GM12864 (cell line): ENCODE measurements at places on chromosomes 5 and 9.

- no peak for DNase-seq
Observed at GRCh38 chr5:180334751-180335613, 18.2 kb downstream of the GFPT2 start.

- DNase-seq = no peak
Observed at GRCh38 chr5:115894342-115894741, 52.6 kb downstream of the AP3S1 start.

DNA sequence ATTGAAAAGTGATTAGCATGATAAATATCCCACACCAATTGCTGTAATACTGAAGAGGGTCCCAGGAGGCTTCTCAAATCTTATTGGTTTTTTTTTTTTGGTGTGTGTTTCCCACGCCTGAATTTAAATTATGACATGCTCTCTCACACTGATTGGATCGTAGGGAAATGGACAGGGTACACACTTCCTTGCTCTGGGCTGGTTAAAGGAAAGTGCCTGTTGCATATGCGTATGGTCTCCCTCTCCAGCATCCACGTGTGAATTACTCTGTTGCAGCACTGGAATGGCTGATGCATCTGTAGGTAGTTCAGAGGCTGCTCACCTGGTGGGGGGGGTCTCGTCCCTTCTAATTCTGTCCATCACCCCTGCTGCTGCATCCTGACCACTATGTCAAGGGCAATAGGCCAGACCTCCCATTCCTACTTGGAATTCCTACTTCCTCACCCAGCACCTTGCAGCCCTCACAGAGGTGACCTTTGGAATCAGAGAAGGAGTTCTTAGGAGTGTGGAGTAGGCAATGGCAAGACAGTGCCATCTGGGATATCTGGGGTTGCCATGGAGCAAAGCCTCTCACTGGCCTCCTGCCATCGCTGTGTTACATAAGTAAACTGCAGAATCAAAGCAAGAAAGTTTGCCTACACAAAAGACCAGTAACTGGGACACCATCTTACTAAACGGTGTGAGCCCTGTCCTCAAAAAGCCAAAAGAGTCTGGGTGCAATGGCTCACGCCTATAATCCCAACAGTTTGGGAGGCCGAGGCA is 71.4 kb upstream of the FBXW11 start:
- no peak for DNase-seq

GRCh38 chr5:142660196-142660595 is 25.7 kb downstream of the FGF1 start:
- no peak for DNase-seq

- DNase-seq = no peak
Observed at GRCh38 chr5:107404595-107405374, 266.0 kb downstream of the EFNA5 start.

- DNase-seq = no peak
Observed at GRCh38 chr9:68905129-68905528, 108.8 kb downstream of the PRKACG start.

DNA sequence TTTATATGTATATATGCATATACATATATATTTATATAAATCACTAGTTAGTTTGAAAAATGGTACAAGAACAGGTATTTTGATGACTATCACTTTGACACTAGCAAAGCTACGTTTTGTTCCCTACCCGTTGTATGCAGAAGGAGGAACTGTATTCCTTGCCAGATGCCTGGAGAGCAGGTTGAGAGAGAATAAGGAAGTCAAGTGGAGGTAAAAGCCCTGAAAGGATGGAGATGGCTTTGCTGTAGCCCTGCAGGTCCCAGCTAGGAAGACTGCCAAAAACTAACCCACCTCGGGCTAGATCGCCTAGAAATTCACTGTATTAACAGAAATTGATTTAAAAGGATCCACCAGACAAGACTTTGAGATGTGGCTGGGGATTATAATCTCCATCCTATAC is 229.3 kb downstream of the RFX3 start:
- DNase-seq = no peak

DNA sequence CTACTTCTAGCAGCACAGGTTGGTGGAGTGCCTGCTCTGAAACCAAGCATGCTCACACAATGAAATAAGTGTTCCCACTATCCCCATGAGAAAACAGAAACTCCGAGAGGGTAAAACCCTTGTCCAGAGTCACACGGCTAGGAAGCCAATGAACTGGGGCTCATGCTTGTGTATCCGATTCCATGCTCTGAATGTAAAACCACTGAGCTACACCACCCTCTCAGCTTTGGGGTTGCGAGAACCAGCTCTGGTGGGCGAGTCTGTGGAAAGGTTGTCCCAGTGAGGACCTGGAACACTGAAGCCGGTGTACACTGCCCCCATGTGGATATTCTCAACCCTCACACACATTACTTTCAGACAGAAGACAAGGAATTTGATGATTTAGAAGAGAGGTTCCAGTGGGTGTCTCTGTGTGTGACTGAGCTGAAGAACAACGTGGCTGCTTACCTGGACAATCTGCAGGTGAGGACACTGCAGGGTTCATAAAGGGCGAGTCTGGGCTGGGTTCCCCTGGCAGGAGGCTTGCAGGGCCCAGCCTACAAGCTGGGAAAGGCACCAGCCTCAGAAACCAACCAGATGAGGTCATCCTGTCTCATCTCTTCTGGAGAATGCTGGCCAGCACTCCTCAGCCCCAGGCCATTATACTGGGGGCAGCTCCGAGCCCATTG is 37.4 kb downstream of the ARHGEF37 start:
- DNase-seq = peak; percentile 50

GRCh38 chr9:32681751-32682150 is 46.3 kb upstream of the TAF1L start:
- no peak for DNase-seq

GRCh38 chr9:22457448-22457847 is 10.8 kb downstream of the DMRTA1 start:
- no peak for DNase-seq

GRCh38 chr5:151274666-151275065 is 21.7 kb downstream of the GM2A start:
- DNase-seq = no peak

DNA sequence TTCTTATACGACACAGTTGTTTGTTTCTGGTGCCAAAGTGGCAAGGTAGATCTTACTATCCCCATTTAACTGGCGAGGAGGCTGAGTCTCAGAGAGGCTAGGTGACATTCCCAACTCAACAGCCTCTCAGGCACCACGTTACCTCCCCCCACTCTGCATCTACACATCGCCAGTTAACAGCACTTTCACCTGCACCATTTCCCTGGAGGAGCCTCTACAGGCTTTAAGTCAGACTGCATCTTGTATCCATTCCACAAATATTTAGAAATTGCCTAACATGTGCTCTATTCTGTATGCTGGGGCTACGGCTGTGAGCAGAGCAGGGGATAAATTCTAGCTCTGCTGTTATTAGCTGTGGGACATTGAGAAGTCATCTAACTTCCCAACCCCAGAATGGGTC is 168.6 kb downstream of the INSYN2B start:
- DNase-seq = no peak

DNA sequence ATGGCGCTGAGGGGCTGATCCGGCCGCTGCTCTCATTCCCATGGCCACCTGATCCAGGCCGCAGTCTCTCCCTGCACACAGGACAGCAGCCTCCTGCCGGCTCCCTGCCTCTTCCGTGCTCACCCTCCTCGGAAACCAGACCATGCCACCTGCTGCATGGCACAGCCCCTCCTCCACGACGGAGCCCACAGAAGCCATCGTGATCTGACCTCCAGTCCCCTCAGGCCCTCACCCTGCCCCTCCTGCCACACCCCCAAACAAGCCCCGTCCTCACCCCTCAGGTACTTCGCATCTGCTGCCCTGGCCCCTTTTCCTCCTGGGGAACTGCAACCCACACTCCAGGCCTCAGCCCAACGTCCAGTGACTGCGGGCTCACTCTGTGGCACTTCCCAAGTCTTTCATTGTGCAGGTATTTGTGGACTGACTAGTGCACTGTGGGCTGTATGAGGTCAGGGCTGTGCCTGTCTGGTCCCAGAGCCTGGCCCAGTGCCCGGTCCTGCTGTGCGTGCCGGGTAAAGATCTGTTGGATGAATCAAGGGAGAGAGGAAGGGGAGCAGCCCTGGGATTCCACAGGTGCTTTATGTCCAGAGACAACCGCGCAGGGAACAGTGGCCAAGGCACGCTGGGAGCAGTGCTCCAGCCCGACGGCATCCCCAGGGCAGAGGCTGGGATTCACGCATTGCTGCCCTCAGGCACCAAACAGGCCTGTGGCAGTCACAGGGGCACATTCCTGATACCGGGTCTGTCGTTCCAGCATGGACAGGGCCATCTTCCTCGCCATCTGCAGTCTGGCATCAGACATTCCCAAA is 86.1 kb downstream of the ADAMTS2 start:
- no peak for DNase-seq

DNA sequence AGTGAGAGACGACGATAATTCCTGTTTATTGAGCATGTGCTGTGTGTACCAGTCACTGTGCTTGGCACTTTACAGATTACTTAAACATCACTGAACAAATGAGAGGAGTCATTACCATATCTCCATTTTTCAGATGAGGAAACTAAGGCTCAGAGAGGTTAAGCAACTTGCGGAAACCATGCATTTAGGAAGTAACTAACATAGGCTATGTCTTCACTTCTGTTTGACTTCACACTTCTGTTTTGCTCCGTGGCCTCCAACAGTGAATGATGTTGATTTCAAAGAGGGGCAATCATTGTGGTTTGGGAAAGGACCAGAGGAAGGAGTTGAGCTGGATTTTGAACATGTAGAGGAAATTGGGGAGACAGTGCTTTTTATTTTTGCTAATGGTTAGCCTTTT is 16.7 kb downstream of the GCNT1 start:
- DNase-seq = no peak

GRCh38 chr5:149913436-149914419 is 30.9 kb downstream of the PDE6A start:
- no peak for DNase-seq

GRCh38 chr9:113514061-113514460 is 50.5 kb downstream of the RGS3 start:
- DNase-seq = no peak

GRCh38 chr9:69817202-69817601 is 3.4 kb upstream of the CFAP95 start:
- no peak for DNase-seq

DNA sequence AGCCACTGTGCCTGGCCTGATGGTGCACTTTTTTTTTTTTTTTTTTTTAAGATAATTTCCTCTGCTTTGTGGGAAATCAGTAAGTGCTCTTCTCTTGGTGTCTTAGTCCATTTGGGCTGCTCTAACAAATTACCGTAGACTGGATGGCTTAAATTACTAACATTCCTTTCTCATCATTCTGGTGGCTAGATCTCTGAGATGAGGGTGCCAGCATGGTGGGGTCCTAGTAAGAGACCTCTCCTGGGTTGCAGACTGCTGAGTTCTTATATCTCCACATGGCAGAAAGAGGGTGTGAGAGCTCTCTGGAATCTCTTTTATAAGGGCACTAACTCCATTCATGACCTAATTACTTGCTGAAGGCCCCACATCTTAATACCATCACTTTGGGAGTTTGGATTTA is 133.9 kb upstream of the ANKRD55 start:
- DNase-seq = no peak

DNA sequence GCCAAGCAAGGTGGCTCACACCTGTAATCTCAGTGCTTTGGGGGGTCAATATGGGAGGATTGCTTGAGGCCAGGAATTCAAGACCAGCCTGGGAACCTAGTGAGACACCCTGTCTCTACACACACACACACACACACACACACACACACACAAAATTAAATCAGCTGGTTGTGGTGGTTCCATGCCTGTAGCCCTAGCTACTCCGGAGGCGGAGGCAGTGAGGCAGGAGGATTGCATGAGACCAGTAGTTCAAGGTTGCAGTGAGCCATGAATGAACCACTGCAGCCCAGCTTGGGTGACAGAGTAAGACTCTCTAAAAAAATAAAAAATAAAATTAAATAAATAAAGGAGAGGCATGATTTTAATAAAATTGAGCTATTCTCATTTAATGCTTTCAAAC is 13.1 kb downstream of the CEMIP2 start:
- no peak for DNase-seq

DNA sequence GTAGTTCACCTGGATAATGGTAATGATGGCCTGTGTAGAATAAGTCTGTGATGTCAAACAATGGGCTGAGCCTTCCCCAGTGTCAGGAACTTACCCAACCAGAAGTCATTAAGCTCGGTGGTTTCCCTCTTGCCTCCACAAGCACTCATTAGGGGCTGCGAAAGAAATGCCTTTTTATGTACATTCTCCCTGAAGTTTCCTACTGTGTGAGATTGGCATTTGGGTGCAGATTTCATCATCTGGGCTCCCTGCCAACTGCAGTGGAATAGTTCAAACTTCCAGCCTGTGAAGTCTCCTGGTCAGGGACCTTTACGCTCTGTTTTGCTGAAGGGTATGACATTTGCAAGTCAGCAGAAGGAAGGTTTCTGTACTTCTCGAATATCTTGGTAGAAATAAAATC is 41.6 kb upstream of the TMEM215 start:
- no peak for DNase-seq

DNA sequence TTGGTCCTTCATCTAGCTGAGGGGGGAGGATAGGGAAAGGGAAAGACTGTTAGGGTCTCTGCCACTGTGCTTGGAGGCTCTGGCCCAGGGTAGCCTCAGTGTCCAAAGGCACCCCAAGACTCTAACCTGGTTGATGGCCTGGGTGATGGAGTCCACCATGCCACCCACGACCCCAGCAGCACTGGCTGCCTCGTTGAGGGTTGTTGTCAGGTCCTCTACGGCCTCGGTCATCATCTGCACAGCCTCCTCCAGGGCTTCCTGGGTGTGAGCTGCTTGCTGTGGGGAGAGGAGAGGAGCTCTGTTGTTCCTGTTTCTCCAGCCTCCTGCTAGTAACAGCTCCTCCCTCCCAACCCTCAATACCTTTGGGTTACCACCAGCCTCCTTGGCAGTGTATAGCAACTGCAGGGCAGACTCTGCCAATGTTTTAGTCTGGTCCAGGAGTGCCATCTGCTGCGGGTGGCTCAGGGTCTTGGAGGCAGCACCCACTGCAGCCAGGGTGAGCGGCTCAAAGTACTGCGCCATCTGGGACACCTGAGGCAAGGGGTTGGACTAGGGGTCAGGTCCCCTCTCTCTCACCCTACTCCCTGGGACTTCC is 16.2 kb upstream of the TPM2 start:
- no peak for DNase-seq

DNA sequence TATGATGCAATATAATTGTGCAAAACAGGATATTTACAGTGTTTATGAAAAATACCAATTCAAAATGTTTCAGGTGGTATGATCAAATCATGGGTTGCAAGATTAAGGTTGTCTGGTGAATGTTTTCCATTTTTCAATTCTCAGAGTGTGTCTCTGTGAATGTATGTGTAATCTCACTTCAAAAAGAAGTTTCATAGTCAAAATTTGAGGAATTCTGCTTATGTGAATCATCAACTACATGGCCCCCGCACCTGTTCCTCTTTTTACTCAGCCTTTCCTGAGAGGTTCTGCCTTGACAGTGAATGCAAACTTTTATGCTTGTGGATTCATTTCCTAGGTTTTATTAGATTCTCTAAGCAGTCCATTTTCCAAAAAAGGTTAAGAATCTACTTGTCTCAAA is 32.1 kb downstream of the KCTD16 start:
- no peak for DNase-seq
